Activated naive CD4-positive, alpha-beta T cell treated with anti-CD3 and anti-CD28 coated beads for 36 hours (primary cell): ENCODE measurements at places on chromosomes 3 and 15.
A peak's percentile ranks its signal among the peaks of the same experiment; 100 is the strongest.

- peak; percentile 23 for DNase-seq
Observed at GRCh38 chr3:141049681-141050080, 1.5 kb upstream of the SPSB4 start.

- DNase-seq, result no peak
Observed at GRCh38 chr3:186724911-186725310, 7.8 kb downstream of the KNG1 start.

DNA sequence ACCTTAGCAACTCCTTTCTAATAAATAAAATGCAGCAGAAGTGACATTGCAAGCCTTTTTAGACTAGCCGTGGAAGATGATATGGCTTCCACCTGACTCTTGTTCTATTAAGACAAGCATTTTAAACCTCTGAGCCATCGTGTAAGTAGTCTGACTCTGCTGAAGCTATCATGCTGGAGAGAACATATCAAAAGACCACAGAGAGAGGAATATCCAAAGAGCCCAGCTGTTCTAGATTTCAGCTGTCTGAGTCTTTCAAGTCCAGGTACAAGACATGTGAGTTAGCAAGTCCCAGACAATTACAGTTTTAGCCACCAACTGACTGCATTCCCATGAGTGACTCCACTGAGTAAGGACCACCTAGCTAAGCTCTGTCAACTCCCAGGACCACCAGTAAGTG, 517.0 kb upstream of the NAALADL2 start:
- DNase-seq, result no peak

DNA sequence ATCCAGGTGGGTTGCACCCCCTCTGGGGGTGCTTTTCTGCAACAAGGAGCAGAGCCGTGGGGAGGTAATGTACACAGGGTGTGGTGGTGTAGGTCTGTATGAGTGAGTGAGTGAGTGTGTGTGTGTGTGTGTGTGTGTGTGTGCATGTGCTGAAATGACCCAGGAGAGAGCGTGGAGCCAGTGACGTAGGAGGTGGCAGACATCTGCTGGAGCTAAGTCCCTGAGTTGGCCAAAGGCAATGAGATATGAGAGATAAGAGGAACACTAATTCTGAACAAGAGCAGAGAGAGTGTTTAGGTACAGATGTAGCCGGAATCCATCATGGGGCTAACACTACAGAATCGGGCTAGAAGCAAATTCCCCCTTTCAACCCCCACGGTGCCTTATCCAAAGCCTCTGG, 27.6 kb downstream of the BDH1 start:
- DNase-seq, result no peak

DNA sequence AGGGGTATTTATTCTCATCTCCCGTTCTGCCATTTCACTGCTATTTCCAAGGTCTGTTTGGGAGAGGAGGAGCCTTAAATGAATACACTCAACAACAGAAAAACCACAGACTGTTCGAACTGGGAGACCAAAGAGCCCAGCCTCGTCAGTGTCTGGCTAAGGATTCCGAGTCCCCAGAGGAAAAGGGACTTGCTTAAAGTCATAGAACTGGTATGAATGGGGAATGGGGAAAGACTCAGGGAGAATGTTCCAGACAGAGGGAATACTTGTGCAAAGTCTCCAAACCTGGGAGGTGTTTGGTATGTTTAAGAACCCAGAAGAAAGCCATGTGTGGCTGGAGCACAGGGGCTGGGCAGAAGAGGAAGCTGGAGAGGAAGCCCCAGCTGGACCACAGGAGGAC, 46.9 kb downstream of the FAM43A start:
- no peak for DNase-seq

DNA sequence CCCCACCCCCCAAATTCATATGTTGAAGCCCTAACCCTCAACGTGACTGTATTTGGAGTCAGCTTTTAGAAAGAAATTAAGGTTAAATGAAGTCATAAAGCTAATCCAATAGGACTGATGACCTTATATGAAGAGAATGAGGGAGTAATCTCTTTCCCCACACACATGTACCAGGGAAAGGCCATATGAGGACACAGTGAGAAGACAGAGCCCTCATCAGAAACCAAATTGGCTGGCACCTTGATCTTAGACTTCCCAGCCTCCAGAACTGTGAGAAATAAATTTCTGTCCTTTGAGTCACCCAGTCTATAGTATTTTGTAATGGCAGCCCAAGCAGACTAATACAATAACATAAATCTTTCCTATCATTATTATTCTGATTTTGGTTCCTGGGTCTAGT, 194.7 kb upstream of the NANOGP8 start:
- DNase-seq, result no peak

GRCh38 chr3:184470551-184470950, 90.7 kb downstream of the CHRD start:
- peak; percentile 8 for DNase-seq

GRCh38 chr3:141386611-141387111, 18.4 kb downstream of the ZBTB38 start:
- DNase-seq, result no peak

GRCh38 chr3:32022947-32023346, 41.4 kb downstream of the ZNF860 start:
- DNase-seq, result no peak

GRCh38 chr15:95439922-95440376, 890.6 kb upstream of the NR2F2 start:
- DNase-seq, result no peak

DNA sequence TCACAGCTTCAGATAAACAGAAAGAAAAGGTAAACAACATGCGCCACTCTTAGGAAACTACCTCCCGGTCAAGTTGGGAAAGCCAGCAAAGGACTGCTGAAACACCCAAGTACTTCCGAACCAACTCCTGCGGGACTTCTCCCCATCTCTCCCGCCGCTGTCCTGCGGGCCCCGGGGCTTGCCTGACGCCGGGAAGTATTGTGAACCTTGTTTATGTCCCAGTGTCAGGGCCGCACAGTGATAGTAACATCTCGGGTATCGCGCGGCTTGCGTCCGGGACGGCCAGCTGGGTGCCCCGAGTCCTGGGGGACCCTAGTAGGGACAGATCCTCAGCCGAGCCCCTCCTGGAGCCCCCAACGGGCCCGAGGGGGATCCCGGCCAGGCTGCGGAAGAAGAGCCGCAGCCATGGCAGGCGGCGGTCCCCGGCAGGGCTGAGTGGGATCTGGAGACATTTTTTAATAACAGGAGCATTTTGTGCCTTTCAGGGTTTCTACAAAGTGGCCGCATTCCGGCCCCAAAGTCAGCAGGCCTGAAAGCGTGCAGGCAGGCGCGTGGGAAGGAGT, 756 bp downstream of the CLPX start:
- peak; percentile 45 for DNase-seq

- DNase-seq, result no peak
Observed at GRCh38 chr3:65945953-65946352, 92.8 kb downstream of the MAGI1 start.

GRCh38 chr3:167120828-167121227, 259.3 kb downstream of the ZBBX start:
- no peak for DNase-seq

GRCh38 chr3:128855569-128855968, 23.9 kb upstream of the ACAD9 start:
- DNase-seq, result no peak

DNA sequence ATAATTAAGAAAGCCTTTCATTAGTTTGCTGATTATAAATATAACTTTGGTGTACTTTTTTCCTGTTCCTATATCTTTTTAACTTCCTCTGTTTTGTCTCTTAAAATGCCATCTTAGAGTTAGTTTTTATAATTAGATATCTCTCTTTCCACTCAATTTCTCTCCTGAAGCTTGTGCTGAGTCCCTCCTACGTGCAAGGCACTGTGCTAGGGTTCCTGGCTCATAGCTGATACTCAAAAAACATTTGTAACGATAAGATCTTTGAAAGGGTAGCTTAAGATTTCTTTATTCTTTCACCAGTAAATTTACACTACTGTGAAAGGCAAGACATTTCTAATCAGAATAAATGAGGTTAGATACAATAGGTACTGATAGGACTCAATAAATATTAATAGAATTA, 358.8 kb downstream of the MECOM start:
- DNase-seq, result no peak

- no peak for DNase-seq
Observed at GRCh38 chr15:29018120-29018805, 132.5 kb downstream of the APBA2 start.

- DNase-seq, result no peak
Observed at GRCh38 chr15:33742800-33743199, 225.5 kb upstream of the CHRM5 start.

DNA sequence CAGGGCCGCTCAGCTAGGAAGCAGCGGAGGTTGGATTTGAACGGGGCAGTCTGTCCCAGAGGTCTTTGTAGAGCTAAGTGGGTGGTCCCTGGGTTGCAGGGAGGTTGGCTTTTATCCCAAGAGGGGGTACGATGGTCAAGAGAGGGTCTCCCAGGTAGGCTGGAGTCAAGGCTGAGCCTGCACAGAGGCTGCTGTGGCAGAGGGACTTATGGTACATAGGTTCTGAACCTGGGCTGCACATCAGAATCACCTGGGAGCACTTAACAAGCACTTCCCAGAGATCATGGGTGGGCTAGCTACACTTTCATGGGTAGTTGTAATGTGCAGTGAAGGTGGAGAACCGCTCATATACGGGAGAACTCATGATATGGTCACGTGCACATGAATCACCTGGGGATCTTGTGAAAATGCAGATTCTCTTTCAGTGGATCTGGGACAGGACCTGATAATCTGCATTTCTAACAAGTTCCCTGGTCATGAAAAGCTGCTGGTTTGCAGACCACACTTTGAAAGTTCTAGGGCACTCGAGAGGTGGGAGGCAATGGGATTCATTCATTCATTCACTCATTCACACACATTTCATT, 2.9 kb upstream of the RASGRF1 start:
- DNase-seq, result no peak

DNA sequence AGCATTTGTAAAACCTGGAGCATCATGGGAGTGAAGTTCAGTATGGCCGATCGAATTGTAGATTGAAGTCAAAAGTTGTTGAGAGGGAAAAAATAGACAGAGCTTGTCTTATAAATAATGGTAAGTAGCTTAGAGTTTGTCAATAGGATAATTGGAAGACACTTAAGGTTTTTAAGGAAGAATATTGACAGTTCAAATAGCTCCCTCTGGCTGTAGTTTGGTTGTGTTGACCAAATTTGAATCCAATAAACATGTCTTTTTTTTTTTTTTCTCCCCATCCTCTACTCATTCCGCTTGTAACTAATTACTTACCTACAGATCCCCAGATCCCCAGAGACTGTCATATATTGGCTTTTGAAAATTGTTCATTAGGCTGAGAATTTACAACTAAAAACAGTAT, 677.0 kb downstream of the AGBL1 start:
- no peak for DNase-seq

DNA sequence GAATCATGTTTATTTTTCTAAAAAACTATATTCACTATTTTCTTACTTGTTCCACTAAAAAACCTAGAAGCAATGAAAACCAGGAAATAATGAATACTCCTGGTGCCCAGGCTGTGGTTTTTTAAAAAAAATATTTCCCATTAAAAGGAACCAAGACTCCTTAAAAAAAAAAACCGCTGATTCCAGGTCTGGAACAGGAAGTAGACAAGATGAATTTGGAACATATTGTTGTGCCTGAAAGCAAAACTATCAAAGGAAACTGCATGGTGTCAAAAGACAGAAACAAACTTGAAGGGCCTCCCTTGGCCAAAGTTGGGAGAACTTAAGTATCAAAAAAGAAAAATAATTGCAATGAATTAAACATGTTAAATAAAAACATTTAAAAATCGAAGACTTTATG, 245.3 kb upstream of the P2RY1 start:
- no peak for DNase-seq

- peak; percentile 19 for DNase-seq
Observed at GRCh38 chr15:61057376-61057775, 171.7 kb downstream of the RORA start.

DNA sequence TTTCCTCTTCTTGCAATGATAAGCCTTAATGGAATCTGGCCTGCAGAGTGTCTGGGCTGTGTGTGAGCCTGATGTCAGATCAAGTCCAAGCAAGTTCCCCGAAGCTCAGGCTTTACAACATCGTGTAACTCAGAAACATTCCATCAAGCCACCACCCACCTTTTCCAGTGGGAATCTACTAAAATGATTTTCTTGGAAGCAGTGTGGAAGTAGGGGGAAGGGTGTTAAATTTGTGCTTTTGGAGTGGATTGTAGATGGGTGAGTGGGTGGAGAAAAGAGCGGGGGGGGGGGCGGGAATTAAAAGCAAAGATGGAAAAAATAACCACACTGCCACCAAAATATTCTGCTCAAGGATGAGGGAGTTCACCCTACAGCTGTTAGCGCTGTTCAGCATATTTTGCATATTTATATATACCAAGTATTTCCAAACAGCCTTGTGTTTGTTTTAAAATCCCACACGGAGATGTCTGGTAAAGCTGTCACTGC, 53.6 kb downstream of the VGLL3 start:
- DNase-seq, result no peak

DNA sequence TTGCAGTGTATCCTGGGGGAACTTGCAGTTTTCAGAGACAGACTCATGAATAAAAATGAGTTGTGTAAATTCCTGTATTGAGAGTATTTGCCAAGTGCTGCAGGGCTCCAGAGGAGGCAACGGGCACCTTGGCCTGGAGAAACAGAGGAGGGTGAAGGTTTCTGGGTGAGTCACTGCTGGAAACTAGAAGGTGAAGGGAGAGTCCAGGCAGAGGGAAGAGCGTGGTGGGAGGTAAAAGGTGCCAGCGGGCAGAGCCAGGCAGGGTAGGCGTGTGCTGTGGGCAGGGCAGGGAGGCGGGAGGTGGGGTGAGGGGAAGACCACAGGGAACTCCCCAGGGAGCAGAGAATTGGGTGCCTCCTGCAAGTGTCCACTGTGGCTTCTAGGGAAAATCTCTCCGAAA, 120.8 kb downstream of the SLCO3A1 start:
- no peak for DNase-seq

DNA sequence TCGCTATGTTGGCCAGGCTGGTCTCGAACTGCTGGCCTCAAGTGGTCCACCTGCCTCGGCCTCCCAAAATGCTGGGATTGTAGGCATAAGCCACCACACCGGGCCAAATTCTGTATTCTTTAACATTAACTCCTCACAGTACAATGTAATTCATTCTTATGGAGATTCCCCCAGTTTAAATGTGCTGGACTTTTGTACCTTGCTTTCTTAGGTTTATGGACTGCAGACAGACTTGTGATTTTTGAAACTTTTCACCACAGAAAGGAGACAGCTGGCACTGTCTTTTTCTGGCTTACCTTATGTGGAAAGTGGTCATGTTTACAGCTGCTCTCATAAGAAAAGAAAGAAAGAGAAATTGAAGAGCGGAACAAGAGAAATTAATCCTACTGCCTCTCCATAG, 103.8 kb downstream of the IQCH start:
- no peak for DNase-seq

GRCh38 chr3:51271172-51271571, 113.9 kb upstream of the MANF start:
- peak; percentile 10 for DNase-seq

GRCh38 chr3:179811321-179812095, 158.7 kb downstream of the USP13 start:
- DNase-seq, result peak; percentile 34
